ENCODE measurements at places on chromosomes 2 and 18.

- DNase-seq, result no peak
Measured at GRCh38 chr2:37039580-37039979, 44.6 kb downstream of the HEATR5B start.

- DNase-seq, result no peak
Measured at GRCh38 chr2:45167920-45168629, 158.8 kb upstream of the SIX2 start.

DNA sequence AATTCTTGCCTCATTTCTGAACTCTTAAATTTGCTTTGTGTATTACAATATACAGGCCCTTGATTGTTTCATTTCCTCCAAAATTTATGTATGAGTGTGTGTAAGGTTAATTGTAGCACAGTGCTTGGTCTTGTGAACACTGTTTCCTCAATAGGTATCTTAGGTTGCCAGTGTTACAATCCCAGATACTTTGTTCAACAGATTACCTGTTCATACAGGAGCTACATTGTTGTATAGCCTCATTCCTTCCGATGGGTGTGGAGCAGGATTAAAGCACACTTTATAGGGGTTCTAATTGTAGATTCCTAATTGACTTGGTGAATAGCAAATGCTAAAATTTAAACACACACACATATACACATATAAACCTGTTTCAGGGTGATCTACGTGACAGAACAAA, 10.7 kb downstream of the RBBP8 start:
- no peak for DNase-seq

DNA sequence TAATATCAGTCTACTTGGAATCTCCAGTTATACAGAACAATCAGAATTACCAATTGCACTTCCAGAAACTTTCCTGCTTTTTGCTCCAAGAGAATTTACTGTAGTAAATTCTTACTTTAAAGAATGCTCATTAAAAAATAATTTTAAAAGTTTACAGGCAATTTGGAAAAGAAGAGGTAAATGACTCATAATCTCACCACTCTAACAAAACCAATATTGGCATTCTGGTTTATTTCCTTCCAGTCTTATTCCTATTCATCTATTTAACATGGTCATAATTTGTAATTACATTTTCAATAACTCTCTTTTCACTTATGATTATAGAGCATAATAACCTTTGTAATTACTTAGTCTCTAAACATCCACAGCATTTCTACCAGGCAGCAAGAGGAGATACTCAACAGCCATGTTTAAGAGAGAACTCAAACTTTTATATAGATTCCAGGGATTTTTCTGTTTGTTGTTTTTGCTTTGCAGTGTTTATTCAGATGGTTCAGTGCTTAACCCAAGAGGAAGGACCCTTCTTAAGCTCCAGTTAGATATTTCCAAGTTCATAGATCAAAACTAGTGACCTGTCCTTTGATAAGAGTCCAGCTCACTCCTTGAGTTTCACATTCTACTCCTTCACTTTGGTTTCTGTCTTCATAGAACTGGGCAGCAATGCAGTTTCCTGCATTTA, 464.7 kb downstream of the TXNL1 start:
- DNase-seq, result no peak

- DNase-seq, result no peak
Measured at GRCh38 chr2:146123714-146124113, 1603.8 kb upstream of the ZEB2 start.

All from activated naive CD4-positive, alpha-beta T cell (primary cell).